ENCODE measurements at places on chromosomes 4 and X.

DNA sequence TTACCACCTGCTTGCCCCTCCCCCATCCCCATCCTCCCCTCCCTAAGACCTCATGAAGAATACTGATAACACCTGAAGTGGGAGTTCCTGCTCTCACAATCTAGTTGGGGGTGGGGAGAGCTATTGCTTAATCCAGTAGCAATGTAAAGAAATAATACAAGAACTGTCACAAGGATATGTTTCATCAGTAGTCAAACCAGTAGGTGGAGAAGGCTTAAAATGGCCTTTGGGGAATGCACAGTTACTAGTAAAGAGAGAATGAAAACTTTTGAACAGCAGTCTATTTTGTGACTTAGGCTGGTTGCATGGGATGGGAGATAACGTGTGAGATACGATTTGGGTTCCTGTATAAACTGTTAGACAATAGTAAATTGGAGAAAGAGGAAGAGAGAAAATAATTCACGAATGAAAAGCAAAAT, 6.0 kb downstream of the GALNT7 start:
- no peak for DNase-seq

DNA sequence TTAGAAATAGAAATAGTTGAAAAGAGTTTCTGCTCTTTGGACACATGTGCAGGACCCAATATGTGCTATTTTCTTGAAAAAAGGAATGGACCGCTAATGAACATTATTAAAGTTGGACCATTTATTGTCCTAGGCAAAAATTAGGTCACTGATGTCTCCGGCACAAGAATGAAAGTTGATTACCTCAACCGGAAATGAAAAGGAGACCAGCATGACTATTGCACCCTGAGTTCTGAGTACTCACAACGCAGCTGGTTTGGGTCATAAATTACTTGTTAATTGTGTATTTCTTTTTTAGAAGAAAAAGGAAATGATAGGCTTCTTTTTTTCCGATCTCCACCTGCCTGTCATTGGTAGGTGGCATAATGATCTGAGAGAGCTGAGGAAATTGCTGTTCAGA, 232.7 kb downstream of the ARHGAP24 start:
- DNase-seq: no peak

GRCh38 chr4:48129307-48130014, 4.6 kb downstream of the TXK start:
- no peak for DNase-seq

DNA sequence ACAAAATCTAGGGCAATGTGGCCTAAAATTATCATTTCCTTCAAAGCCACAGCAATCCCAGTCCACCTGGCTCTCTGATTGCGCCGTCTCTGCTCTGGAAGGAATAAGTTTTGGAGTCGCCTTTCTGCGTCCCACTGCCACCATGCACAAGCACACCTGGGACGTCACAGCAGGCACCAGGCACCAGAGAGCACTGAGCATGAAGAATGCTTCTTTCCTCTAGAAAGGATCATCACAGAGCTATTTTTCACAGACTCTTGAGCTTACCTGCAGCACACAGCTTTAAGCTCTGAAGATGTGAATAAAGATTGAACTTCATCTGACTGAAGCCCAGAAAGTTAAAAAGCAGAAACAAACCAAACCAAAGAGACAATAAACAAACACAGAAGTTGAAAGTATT, 170.0 kb upstream of the PPARGC1A start:
- DNase-seq: no peak

DNA sequence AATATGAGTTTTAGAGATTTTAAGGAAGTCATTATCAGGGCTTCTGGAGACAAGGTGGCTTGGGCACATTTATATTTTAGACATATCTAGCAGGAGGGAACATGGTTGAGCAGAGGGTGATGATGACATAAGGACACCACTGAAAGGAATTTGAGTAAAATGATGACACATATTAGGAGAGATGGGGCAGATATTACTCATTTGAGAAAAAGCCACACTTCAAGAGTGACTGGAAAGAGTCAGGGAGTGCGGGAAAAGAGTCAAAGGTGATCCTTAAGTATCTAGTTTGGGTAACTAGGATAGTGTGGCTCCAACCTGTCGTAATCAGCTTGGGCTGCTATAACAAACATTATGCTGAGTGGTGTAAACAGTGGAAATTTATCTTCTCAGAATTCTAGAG, 377.7 kb downstream of the PACRGL start:
- no peak for DNase-seq

DNA sequence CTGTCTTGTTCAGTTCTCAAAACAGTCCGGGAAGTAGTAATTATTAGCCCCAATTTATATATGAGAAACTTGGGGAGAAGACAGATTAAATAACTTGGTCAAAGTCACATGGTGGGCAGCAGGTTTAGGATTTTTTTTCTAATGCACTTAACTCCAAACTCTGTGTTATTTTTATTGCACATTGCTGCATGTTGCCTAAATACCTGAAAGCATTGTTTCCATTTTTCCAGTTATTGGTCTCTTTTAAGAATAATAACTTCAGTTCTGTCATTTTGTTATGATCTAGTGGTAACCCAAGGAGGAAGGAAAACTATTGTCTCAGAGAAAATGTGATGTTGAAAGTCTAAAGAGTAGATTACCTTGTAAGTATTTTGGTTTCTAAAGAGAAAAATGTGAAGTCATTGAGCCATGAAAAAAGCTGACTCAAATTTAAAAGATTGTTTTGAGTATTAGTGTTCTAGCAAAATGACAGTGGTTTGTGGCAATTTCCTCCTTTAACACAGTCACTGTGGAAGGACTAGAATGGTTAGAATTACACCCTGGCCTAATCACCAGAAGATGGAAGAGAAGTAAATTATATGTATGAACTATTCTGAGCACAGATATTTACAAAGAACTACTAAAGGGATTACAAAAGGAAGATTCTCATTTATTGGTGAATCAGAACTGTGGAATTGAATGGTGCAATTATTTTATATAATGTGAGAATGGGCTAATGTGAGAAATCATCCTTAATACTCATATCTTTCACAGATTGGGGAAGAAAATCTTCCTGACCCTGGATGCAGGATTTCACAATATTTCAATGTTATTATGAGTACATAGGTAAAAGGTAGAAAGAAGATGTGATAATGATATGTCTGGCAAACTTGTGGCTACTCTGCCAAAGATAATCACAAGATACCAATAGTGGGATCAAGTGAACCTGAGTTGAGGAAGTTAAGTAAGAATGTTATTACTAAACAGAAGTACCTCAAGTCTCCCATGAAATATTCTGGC, 21.7 kb upstream of the CXCL8 start:
- no peak for DNase-seq

- no peak for DNase-seq
These were observed 54.6 kb downstream of the FNIP2 start for GRCh38 chr4:158823461-158823873.

DNA sequence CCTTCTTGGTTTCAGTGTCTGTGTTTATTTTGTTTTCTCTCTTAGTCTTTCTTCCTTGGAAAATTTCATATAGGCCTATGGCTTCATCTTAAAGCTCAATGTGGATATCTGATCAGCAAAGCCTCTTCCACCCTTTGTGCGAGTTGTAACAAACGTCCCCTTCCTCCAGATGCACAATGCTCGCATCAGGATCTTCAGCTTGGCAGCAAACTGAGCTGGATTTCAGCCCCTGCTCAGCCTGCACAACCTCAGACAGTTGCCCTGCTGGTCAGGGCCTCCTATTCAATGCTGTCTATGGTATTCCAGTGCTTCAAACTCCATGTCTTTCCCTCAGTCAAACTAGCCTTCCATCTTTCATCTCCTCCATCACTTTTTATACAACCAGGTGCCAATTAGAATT, 309.4 kb downstream of the ARHGAP24 start:
- no peak for DNase-seq

DNA sequence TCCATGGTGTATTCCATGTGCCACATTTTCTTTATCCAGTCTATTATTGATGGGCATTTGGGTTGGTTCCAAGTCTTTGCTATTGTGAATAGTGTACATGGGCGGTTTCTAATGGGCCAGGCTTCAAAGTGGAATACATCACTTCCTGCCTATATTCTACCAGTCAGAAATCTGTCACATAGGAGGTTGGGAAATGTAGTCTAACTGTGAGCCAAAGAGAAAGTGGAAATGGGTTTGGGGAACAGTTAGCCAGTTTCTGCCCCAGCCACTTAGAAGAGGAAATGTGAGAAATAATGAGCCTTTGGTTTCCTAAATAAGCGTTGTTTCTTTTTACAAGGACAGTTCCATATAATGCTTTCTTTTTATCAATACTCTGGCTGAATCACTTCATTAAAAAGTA, 85.1 kb upstream of the AP1S2 start:
- no peak for DNase-seq

DNA sequence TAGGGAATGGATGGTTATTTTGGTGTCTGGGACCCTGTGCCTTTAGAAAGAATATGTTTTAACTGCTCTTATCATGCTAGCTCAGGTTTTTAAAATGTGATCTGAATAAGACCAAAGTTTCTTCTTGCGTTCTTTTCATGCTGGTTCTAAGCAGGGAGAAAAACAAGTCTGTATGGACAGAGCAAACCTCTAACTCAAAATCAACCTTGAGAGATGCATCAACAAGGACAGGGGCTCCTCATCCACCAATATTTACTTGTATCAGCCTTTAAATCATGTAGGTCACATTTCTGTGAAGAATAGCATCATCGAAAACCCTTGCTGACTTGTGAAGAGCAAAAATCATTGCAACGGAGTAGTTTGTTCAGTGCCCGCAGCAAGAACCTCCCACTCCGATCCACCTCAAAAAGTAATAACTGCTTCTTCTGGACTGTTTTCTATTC, 1.2 kb downstream of the ATP10D start:
- DNase-seq: no peak

DNA sequence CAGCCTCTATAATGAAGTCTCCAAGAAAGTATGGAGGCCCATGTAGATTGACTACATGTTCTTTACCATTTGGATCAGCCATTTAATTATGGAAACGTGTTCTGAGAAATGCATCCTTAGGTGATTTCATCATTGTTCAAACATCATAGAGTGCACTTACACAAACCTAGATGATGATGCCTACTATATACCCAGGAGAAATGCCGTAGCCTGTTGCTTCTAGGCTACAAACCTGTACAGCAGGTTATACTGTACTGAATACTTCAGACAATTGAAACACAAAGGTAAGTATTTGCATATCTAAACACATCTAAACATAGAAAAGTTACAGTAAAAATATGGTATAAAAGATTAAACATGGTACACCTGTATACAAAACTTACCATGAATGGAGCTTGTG, 186.5 kb upstream of the FSTL5 start:
- no peak for DNase-seq

DNA sequence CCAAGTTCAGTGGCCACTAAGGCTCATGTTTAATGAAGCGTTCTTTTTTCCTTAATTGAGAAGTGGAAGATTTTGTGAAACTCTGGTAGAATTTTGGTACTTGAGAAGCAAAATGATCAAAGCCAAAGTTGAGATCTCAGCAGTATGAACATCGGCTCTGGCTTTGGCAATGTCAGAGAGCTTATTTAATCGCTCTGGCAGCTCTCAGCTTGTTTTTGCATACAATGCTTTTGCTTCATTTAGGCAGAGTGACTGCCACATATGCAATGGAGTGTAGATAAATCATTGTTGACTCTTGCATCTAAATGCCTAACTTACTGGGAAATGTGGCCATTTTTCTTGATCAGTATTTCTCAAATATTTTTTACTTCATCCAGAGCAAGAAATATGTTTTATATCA, 135.7 kb downstream of the AASDH start:
- no peak for DNase-seq

GRCh38 chr4:99657798-99658197, at the start of gene C4orf54:
TSS of gene C4orf54 (minus strand) at chr4:99657828. CDS start at chr4:99654648, 3,180 bp downstream.
- no peak for DNase-seq

GRCh38 chr4:108787106-108787505, 24.3 kb upstream of the ETNPPL start:
- DNase-seq: no peak

DNA sequence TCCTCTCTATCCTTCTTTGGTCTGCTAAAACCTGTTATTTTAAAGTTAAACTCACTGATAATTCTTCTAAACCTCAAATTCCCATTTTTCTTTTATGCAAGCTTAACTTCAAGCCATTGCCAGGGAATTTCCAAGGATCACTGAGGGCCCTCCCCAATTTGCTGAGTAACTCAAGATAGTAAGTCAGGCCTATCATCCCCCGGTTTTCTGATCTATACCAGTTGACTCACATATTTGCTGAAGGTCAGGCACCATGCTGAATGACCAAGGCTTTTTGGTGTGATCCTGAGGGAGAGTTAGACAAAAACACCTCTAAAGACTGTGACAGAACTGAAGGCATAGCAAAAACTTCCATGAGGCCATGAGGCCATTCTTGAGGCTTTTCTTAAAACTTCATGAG, 1301.9 kb downstream of the PCDH7 start:
- DNase-seq: no peak

DNA sequence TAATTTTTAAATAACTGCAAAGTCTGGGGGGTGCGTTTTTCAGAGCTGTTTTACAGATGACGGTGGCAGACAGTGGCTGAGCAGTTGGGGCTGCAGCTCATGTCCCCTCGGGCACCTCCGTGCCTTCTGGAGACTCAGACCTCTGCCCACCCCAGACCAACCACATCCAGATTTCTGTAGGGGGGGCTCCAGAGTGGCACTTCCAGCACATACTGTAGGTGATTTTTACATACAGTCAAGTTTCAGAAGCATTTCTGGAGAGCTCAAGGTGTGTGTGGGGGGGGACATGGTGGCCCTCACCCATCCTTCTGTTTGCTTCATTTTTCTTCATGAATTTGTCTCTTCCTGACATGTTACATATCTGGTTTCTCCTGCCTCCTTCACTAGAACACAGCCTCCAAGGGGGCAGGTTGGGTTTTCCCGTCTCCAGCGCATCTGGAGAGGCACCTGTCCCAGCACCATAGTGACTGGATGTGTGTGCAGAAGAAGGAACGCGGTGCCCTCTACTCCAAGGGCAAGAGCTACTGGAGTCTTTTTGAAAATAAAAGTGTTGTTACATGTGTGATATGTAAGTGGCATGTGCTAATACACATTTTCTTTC, 37.5 kb downstream of the TMEM271 start:
- no peak for DNase-seq

Data from activated T-cell treated with anti-CD3 and anti-CD28 coated beads for 1 hour (primary cell).